BJ (cell line): ENCODE measurements at places on chromosomes 2 and 18.

GRCh38 chr2:201938781-201939180 lies 94.9 kb upstream of the FZD7 start:
- DNase-seq = no peak

DNA sequence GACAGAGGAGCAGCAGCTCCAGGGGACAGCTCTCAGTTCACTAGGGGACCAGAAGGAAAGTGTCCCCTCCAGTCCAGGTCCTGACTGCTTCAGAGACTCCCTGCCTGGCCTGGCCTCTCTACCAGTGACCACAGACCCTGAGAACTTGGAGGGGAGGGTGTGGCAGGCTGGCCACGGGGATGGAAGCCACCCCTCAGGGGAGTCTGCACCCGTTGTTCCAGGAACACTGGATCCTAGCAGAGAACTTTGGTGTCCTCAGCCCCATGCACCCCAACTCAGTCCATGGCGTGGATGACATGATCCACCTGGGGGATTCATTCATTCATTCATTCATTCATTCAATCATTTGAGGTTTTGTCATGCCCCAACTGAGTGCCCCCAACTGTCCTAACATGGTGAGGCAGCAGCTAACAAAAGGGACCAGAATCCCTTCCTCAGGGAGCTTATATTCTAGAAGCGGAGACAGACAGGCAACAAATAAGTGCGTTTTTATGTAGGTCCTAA lies 31.9 kb downstream of the MYO7B start:
- no peak for DNase-seq

DNA sequence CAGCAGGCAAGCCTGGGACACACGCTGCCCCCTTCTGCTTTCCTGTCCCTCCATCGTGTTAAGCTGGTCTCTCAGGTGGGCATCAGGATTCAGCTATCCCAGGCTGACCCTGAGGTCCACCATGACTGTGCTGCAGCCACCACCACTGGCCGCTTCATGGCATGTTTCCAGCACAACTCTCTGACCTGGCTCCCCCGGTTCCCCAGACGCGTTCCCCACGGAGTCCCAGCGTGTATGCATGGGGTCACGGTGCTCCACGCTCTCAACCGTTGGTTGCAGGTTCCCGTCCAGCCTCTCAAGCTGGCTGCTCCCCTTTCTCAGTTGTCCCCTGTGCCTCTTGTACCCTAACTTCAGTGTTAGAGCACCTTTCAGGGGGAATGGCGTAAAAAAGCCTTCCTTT lies 20.3 kb downstream of the HPCAL1 start:
- no peak for DNase-seq

- peak; percentile 65 for DNase-seq
These were observed 46.2 kb upstream of the B3GNT2 start for GRCh38 chr2:62149708-62150107.

DNA sequence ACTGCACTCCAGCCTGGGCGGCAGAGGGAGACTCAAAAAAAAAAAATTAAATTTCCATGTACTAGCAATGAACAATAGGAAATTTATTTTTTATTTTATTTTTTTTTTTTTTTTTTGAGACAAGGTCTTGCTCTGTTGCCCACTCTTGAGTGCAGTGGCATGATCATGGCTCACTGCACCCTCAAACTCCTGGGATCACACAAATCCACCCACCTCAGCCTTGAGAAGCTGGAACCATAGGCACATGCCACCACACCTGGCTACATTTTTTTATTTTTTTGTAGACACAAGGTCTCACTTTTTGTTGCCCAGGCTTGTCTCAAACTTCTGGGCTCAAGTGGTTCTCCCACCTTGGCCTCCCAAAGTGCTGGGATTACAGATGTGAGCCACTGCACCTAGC lies 16.9 kb downstream of the CNOT9 start:
- DNase-seq = no peak

DNA sequence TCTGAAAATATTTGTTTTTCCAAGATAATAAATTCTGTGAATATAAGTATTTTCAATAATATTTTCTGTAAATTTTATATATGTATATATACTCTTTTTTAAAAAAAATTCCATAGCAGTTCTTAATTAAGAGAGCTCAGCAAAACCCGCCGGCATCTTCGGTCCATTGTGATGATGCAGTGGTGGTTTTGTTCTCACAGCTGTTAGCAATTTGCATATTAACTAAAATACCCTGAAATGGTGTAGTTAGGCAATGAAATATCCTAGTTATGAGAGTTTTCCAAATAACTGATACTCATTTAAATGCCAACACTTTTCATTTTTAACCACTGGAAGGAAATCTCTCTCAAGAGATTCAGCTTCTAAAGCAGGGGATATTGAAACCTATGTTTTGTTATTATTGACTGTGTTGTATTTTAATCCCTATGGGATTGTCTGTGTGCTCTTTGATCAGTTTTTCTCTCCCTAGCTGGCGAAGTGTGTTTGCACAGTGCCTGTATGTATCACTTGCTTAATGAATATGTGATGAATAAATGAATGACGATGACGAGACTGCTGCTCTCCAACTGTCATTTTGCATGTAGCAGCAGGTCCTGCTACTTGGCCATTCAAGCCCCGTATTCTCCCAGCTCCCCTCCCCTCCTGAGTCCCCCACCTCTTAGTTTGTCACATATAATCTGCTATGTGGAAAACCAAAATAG lies 42.4 kb downstream of the PSMG2 start:
- no peak for DNase-seq
